Stomach (tissue), 19 donors: ENCODE measurements at places on chromosomes 12 and 14.

GRCh38 chr12:31306866-31307265, 19.1 kb downstream of the SINHCAF start:
- H3K4me1 ChIP-seq: no peaks in the 10 kb centered on the region
- no peak for DNase-seq
- no peak overlapping the region for H3K4me3 ChIP-seq
- H3K27ac ChIP-seq: no peak overlapping the region
- no peaks in the 10 kb centered on the region for H3K27me3 ChIP-seq

GRCh38 chr14:105878125-105878524, 351.7 kb downstream of the TMEM121 start:
- peak; percentile 8 for DNase-seq
- H3K4me3 ChIP-seq: no peak overlapping the region
- no peak overlapping the region for H3K27ac ChIP-seq
- no peaks in the 10 kb centered on the region for H3K36me3 ChIP-seq
- H3K4me1 ChIP-seq: no peaks in the 10 kb centered on the region

GRCh38 chr14:64265222-64265621, 28.9 kb downstream of the ESR2 start:
- H3K27ac ChIP-seq: no peak overlapping the region
- H3K27me3 ChIP-seq: no peaks in the 10 kb centered on the region
- DNase-seq: no peak
- H3K4me3 ChIP-seq: no peak overlapping the region
- H3K36me3 ChIP-seq: no peaks in the 10 kb centered on the region

GRCh38 chr14:81837304-81837703, 303.7 kb upstream of the SEL1L start:
- H3K27ac ChIP-seq: no peak overlapping the region
- no peaks in the 10 kb centered on the region for H3K27me3 ChIP-seq
- H3K4me3 ChIP-seq: no peak overlapping the region
- H3K4me1 ChIP-seq: no peaks in the 10 kb centered on the region

- H3K4me3 ChIP-seq: no peak overlapping the region
- H3K27me3 ChIP-seq: no peaks in the 10 kb centered on the region
- DNase-seq: no peak
- no peak overlapping the region for H3K27ac ChIP-seq
These were observed 33.9 kb downstream of the SERPINA3 start for GRCh38 chr14:94646066-94646465.

- no peak for DNase-seq
- no peak overlapping the region for H3K27ac ChIP-seq
- no peak overlapping the region for H3K4me3 ChIP-seq
- no peaks in the 10 kb centered on the region for H3K27me3 ChIP-seq
These were observed 1.4 kb downstream of the TOMM20L start for GRCh38 chr14:58397156-58397555.

DNA sequence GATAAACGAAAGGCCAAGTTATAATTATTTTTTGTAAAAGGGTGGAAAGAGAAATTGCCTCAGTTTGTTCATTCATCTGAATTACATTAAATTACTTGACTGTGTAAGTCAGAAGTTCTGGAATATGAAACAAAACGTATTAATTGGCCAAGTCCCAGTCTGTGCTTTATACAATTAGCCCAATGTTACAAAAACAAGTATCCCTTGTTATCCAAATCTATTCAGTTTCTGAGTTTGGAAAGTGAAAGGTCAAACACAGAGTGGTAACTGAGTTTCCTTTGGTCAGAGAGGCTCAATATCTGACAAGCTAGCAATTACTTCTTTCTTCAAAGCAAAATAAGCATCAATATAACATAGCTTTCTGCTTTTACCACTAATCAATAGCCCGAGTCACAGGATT, 62.6 kb downstream of the SPPL3 start:
- no peak for DNase-seq
- peaks cover 24% of the 10 kb centered on the region for H3K4me1 ChIP-seq
- no peak overlapping the region for H3K27ac ChIP-seq
- H3K4me3 ChIP-seq: no peak overlapping the region

DNA sequence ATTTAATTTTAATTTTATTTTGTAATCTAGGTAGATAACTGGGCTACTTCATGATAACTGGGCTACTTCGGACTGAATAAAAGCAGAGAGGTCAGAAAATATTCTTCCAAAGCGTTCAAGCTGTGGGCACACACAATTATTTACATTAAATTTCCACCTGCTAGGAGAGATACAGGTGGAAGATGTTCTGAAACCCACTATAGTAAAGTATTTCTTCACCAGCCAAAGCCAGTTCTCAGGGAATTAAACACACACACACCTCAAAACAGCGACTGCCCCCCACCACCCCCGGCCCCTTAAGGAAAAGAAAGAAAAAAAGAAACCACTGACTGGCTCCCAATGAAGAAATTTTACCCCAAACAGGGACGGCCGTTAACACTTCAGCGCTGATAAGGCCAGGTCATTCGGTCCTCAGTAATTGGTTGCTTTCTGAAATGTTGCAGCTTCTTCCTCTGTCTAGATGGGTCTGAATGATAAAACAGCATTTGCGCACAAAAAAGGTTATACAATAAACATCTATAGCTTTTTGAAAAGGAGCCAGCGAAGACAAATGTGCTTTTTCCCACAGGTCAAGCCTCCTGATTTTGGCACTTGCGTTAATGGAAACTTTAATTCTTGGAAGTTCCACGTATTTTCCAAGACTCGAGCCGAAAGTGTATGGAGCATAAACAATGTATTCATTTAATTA, 771 bp upstream of the KCNJ8 start:
- peak overlapping the region; percentile 57 for H3K4me3 ChIP-seq
- peak; percentile 76 for DNase-seq
- H3K36me3 ChIP-seq: no peaks in the 10 kb centered on the region
- peaks cover 26% of the 10 kb centered on the region for H3K27me3 ChIP-seq
- H3K27ac ChIP-seq: peak overlapping the region; percentile 81
- H3K4me1 ChIP-seq: peaks cover 29% of the 10 kb centered on the region

GRCh38 chr12:22990501-22990900, 365.5 kb downstream of the ETNK1 start:
- no peak overlapping the region for H3K4me3 ChIP-seq
- no peaks in the 10 kb centered on the region for H3K27me3 ChIP-seq
- H3K36me3 ChIP-seq: no peaks in the 10 kb centered on the region
- H3K4me1 ChIP-seq: no peaks in the 10 kb centered on the region

GRCh38 chr14:60561845-60562746, 53.1 kb downstream of the SIX6 start:
- no peak overlapping the region for H3K4me3 ChIP-seq
- DNase-seq: peak; percentile 44
- H3K4me1 ChIP-seq: peaks cover 22% of the 10 kb centered on the region

DNA sequence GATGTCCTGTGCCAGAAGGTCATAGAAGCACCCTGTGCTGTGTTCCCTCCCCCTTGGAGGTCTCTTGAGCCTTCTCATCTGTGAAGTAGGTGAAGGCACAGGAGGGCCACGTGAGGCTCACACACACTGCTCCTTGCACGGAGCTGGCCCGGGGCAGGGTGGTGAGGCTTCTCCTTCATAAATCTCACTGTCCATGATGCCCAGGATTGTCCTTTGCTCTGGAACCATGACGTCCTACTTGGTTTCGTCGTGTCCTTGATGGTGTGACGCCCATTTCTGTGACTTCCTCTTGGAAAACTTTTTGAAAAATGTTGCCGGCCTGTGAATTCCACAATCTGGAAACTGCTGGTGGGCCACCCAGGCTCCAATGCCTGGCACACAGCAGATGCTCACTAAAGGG, 34.4 kb downstream of the SH2B3 start:
- peaks cover 50% of the 10 kb centered on the region for H3K36me3 ChIP-seq
- DNase-seq: no peak
- H3K4me3 ChIP-seq: no peak overlapping the region
- H3K27me3 ChIP-seq: no peaks in the 10 kb centered on the region
- H3K4me1 ChIP-seq: peaks cover 81% of the 10 kb centered on the region

GRCh38 chr14:51041883-51042282, 53.0 kb downstream of the TRIM9 start:
- H3K27ac ChIP-seq: no peak overlapping the region
- no peak overlapping the region for H3K4me3 ChIP-seq
- no peaks in the 10 kb centered on the region for H3K36me3 ChIP-seq
- no peaks in the 10 kb centered on the region for H3K27me3 ChIP-seq
- no peaks in the 10 kb centered on the region for H3K4me1 ChIP-seq
- no peak for DNase-seq

DNA sequence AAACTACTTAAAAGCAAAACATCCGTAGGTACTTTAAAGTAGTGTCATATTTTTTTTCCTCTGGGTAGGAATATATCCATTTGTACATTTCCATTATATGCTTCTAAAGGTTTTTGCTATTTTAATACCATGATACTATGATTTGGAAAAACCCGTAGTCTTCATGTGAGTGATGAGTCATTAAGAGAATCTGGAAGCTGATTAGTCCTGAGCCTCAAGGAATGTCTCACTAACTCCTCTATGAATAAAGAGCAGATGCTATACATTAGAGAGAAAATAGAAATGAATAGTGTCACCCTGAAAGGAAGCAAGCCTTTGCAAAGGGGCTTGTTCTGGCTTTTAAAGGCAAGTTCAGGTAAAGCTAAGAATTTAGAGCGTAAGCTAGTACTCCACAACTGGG, 432.1 kb downstream of the CCDC91 start:
- no peak overlapping the region for H3K4me3 ChIP-seq
- H3K4me1 ChIP-seq: no peaks in the 10 kb centered on the region
- H3K27ac ChIP-seq: no peak overlapping the region
- H3K36me3 ChIP-seq: no peaks in the 10 kb centered on the region

- no peak overlapping the region for H3K4me3 ChIP-seq
- peak overlapping the region; percentile 70 for H3K27ac ChIP-seq
- peaks cover 58% of the 10 kb centered on the region for H3K4me1 ChIP-seq
- peak; percentile 30 for DNase-seq
These were observed 9.2 kb upstream of the PNMA1 start for GRCh38 chr14:73723406-73723796.

GRCh38 chr14:95015046-95015445, 142.3 kb downstream of the DICER1 start:
- no peaks in the 10 kb centered on the region for H3K4me1 ChIP-seq
- H3K36me3 ChIP-seq: no peaks in the 10 kb centered on the region
- no peak overlapping the region for H3K27ac ChIP-seq
- no peaks in the 10 kb centered on the region for H3K27me3 ChIP-seq
- H3K4me3 ChIP-seq: no peak overlapping the region

DNA sequence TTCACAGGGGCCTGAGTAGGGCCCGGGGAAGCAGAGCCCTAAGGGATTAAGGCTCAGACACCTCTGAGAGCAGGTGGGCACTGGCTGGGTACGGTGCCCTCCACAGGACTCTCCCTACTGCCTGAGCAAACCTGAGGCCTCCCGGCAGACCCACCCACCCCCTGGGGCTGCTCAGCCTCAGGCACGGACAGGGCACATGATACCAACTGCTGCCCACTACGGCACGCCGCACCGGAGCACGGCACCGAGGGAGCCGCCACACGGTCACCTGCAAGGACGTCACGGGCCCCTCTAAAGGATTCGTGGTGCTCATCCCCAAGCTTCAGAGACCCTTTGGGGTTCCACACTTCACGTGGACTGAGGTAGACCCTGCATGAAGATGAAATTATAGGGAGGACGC, 7.1 kb downstream of the LTBR start:
- peaks cover 55% of the 10 kb centered on the region for H3K36me3 ChIP-seq
- H3K27ac ChIP-seq: peak overlapping the region; percentile 59
- H3K27me3 ChIP-seq: no peaks in the 10 kb centered on the region
- peaks cover 26% of the 10 kb centered on the region for H3K4me1 ChIP-seq
- no peak for DNase-seq

- H3K27me3 ChIP-seq: no peaks in the 10 kb centered on the region
- H3K27ac ChIP-seq: peak overlapping the region; percentile 40
- no peak for DNase-seq
- peaks cover 33% of the 10 kb centered on the region for H3K36me3 ChIP-seq
These were observed 24.0 kb downstream of the ARG2 start for GRCh38 chr14:67643713-67644112.

GRCh38 chr14:71304690-71305089, 397.4 kb downstream of the PCNX1 start:
- no peaks in the 10 kb centered on the region for H3K4me1 ChIP-seq
- H3K27ac ChIP-seq: no peak overlapping the region
- peaks cover 7% of the 10 kb centered on the region for H3K36me3 ChIP-seq
- DNase-seq: no peak
- no peaks in the 10 kb centered on the region for H3K27me3 ChIP-seq
- H3K4me3 ChIP-seq: no peak overlapping the region

- DNase-seq: no peak
- peaks cover 63% of the 10 kb centered on the region for H3K27me3 ChIP-seq
- no peak overlapping the region for H3K27ac ChIP-seq
- no peaks in the 10 kb centered on the region for H3K36me3 ChIP-seq
- peaks cover 25% of the 10 kb centered on the region for H3K4me1 ChIP-seq
These were observed 3.5 kb upstream of the KCNK10 start for GRCh38 chr14:88326352-88327103.

DNA sequence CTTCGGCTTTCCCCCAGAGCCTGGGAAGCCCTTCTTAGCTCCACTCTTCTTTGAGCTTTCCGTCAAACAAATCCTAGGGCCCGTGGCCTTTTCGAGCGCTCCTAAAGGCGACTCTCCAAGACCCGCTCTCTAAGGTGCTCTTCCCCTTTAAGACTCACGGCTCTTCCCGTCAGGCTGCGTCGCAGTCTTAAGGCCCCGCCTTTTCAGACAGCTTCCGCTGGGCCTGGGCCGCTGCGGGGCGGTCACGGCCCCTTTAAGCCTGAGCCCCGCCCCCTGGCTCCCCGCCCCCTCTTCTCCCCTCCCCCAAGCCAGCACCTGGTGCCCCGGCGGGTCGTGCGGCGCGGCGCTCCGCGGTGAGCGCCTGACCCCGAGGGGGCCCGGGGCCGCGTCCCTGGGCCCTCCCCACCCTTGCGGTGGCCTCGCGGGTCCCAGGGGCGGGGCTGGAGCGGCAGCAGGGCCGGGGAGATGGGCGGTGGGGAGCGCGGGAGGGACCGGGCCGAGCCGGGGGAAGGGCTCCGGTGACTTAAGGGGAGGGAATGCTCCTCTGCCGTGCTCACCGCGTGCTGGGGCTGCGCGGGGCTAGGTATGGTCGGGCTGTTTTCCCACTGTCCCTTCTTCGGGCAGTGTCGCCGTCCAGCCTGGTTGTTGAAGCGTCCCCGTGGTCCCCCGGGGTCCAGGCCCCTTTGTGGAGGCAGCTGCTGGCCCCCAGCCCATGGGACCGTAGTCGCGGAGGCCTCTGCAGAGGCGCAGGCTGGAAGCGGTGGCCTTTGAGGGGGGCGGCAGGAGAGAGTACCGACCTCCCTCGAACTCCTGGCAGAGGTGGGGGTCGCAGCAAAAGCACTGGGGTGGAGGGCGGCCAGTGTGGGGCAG, at the start of gene PEX5:
Gene PEX5, plus strand, starts transcription at position 289 of the 870 bp plus-strand sequence. CDS start 692 bp downstream, outside the sequence.
- peak within 1 kb of the TSS; percentile 94 for H3K4me3 ChIP-seq

- DNase-seq: peak; percentile 48
- no peaks in the 10 kb centered on the region for H3K27me3 ChIP-seq
- H3K4me3 ChIP-seq: no peak overlapping the region
- H3K27ac ChIP-seq: peak overlapping the region; percentile 91
- H3K4me1 ChIP-seq: peaks cover 100% of the 10 kb centered on the region
- H3K36me3 ChIP-seq: no peaks in the 10 kb centered on the region
These were observed 39.0 kb downstream of the ACTN1 start for GRCh38 chr14:68939893-68940613.
